T-helper 2 cell (primary cell): ENCODE measurements at places on chromosomes 5 and 9.

- no peak for DNase-seq
Observed at GRCh38 chr5:59840200-59840601, 53.3 kb downstream of the PDE4D start.

GRCh38 chr5:59185757-59186385 lies 603.0 kb downstream of the RAB3C start:
- no peak for DNase-seq

- DNase-seq: no peak
Observed at GRCh38 chr9:34271265-34272006, 57.6 kb downstream of the KIF24 start.

- no peak for DNase-seq
Observed at GRCh38 chr5:4215143-4215542, 619.5 kb downstream of the IRX1 start.

- no peak for DNase-seq
Observed at GRCh38 chr9:91914404-91914803, 35.6 kb downstream of the ROR2 start.

DNA sequence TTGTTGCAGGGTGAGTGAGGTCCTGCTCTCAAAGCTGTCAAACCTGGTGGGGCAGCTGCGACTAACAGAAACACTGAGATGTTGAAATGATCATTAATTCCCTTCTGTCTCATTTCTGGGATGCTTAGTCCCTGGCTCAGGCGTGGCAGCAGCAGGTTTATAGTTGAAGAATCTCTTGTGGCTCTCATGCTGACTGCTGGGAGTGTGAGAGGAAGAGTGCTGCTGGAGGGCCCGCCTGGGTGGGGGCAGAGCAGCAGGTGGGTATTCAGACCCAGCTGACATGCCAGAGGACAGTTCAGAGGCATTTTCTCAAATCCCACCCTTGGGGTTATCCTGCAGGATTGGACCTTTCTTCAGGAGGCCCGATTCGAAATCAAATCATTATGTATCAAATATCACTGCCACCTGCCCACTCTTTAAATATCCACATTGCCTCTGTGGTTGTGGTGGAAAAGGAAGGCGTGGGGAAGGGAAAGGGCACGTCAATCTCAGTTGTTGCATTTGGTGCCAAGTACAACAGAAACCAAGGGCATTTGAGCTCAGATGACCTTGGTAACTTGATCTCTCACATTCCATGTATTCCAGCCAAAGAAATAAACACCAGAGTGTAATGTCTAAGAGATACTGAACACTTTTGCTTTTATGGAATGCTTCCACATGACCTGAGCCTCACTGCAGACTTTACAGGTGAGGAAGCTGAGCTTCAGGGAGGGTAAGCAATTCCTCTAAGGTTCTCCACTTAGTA lies 224.3 kb downstream of the AOPEP start:
- no peak for DNase-seq

DNA sequence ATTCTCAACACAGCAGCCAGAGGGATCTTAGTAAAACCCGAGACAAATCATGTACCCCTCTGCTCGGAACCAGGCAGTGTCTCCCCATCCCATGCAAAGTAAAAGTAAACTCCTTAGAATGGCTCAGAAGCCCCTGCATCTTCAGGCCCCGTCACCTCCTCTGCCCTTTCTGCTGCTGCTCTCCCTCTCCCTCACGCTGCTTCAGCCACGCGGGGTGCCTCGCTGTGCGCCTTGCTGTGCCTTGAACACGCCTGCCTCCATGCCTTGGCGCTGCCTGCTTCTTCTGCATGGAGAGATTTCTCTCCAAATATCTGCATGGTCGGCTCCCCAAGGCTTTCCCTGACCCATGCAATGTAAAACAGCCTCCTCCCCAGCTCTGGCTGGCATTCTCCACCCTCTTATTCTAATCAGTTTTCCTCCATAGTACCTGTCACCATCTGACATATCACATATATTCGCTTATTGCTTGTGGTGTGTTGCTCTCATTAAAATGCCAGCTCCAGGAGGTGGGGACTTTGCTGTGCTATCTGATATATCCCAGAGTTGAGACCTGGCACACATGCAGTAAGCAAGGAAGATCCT lies 8.0 kb downstream of the GPRIN1 start:
- DNase-seq: no peak

GRCh38 chr5:23223846-23224245 lies 283.6 kb upstream of the PRDM9 start:
- DNase-seq: no peak

- DNase-seq: no peak
Observed at GRCh38 chr5:96344678-96345577, 88.1 kb downstream of the PCSK1 start.

DNA sequence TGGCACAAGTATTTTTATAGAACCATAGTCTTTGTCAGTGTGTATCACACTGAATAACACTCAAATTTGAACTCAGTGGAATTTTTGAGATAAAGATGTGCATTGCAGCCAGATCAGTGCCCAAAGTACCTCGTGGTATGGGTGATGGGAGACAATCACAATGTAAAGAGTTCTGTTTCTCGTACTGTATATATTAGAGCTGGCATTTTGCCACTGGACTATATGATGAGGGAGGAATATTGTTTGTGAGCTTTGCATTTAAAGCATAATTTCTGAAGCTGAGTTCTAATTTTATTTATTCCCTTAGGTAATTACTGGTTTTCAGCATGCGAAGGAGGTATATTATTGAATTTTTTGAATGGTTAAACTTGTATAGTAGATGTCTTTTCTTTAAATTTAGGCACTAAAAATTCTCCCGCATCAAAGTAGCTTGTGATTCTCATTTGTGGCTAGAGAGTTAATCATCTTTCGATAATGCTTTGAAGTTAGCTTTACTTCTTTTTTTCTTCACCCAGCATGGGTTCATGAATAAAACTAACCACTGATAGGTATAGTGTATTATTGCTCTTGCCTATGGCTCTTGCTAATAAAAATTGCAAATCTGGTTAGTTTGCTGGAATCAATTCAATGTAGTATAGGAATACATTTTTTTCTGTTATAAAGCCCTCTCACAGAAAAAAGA lies 43.1 kb downstream of the PAM start:
- no peak for DNase-seq

GRCh38 chr5:142421228-142421617 lies 96.4 kb upstream of the SPRY4 start:
- DNase-seq: no peak

- DNase-seq: no peak
Observed at GRCh38 chr9:100492952-100493351, 20.0 kb downstream of the TMEFF1 start.

GRCh38 chr5:135977375-135977928 lies 22.7 kb upstream of the LECT2 start:
- DNase-seq: peak; percentile 52

DNA sequence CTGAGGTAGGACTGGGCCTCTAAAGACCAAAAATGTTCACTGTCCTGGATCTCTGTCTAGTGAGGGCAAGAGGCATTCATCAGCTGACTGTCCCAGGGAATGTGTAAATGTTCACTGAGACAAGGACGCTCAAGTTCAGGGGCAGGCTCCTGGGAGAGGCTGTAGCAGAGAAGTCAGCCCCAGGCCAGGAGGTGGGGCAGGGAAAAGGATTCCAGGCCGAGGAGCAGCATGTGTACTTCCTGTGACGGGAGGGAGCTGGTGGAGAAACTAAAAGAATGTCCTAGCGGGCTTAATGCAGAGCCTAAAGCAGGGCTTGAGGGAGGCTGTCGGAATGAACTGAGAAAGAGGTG lies 205.8 kb downstream of the GABBR2 start:
- DNase-seq: no peak

DNA sequence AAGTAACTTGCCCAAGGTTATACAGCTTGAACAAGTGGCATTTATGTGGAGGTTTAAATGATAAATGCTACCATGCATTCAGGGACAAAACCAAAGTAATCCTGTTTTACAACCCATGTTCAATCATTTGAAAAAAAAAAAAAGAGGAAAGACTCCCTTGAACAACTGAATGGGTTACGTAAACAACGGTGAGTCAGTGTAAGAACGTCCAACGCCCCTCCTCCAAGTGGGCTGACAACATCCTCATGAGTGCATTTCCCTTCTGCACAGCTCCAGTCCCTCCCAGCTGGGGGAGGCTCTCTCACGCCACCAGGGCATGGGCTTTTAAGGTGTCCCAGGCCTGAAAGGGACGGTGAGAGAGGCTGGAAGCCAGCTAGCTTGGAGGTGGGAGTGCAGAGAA lies 90.0 kb downstream of the PRRT1B start:
- DNase-seq: peak; percentile 26

- DNase-seq: no peak
Observed at GRCh38 chr9:108270561-108270960, 585.2 kb downstream of the ACTL7B start.

- no peak for DNase-seq
Observed at GRCh38 chr9:27473111-27473529, 51.0 kb upstream of the IFNK start.

- DNase-seq: no peak
Observed at GRCh38 chr5:61245486-61245885, 83.2 kb upstream of the SMIM15 start.

DNA sequence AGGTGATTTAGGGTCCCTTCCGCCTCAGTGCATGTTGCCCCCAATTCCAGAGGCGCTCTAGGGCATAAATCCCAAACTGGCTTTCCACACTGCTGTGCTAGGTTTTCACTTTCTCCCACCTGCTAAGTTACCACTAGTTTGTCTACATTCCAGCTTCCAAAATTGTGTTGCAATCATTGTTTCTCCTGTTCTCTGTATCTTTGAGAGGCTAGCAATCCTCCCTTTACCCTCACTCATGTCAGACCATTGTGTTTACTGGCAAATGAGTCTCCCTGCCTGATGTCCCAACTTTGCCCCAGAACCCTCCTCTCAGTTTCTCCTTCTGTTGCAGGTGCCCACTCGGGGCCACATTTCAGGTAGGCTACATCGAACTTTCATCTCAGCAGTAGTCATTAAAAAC lies 221.3 kb downstream of the PDZD2 start:
- no peak for DNase-seq

DNA sequence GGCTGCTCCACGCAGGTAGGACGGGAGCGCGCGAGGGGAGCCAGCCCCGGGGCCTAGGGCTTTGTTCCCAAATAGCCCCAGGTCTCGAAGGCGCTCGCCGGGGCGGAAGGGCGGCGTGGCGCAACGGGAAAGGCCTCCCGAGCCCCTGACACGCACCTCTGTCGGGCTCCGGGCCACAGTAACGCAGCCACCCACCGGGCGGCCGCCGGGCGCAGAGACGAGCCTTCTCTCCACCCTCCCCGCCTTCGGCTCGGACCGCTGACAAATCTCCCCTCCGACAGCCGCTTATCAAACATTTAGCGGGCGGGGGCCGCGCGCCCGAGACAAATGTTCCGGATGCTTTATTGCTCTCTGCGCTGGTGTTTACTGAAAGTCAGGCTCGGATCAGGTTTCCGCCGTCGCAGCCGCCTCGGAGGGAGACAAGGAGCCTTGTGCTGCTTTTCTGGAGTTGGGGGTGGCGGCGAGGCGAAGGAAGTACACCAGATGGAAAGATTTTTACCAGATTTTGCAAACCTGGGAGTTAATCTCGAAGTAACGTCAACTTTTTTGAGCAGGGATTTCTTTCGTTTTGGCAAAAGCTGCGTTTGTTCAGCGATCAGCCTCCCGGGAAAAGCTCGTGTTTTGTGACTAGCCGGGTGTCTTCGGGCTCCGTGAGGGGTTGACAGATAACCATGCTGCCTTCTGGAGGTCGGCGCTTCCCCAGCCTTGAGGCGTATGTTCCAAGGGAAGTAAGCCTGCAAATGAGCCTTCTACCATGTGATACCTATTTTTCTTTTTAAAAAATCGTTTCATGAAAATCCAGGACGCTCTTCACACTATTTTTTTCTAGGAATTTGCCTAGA lies 950 bp downstream of the RGMB start:
- DNase-seq: no peak

- no peak for DNase-seq
Observed at GRCh38 chr9:107269681-107270080, 13.4 kb upstream of the RAD23B start.

GRCh38 chr5:81856948-81857928 lies 106.3 kb upstream of the SSBP2 start:
- no peak for DNase-seq

DNA sequence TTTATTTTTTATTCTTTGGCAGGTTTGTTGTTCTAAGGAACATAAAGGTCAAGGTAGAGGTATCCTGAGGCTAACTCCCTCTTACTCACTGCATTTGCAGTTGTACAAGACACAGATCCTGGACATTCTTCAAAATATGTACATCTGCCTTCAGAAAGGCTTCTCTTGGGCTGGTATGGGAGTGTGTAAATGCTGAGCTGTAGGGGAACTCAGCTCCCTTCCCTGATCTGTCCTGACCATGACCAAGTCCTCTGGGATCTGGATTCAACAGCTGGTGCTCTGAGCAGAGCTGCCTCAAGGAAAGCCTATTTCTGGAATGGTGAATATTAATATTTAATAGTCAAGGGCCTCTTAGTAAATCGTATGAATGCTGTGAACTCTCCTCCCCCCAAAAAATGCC lies 117.4 kb downstream of the PRKACG start:
- no peak for DNase-seq

DNA sequence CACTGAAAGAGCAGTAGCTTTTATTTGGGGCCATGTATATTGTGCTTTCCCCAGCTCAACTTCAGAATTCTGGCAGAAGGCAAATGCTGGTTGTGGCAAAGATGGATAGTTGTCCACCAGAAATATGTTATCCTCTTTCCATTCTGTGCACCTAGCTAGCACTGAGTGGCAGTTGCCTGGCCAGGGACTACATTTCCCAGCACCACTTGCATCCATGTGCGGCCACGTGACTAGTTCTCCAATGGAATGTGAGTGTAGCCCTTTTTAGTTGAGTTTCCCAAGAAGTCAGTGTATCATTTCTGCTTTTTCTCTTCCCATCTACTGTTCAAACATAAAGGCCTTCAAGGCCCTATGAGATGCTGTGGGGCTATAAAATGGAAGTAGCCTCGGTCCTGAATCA lies 354.0 kb upstream of the CLINT1 start:
- no peak for DNase-seq

GRCh38 chr5:142280066-142281007 lies 44.5 kb downstream of the SPRY4 start:
- no peak for DNase-seq

DNA sequence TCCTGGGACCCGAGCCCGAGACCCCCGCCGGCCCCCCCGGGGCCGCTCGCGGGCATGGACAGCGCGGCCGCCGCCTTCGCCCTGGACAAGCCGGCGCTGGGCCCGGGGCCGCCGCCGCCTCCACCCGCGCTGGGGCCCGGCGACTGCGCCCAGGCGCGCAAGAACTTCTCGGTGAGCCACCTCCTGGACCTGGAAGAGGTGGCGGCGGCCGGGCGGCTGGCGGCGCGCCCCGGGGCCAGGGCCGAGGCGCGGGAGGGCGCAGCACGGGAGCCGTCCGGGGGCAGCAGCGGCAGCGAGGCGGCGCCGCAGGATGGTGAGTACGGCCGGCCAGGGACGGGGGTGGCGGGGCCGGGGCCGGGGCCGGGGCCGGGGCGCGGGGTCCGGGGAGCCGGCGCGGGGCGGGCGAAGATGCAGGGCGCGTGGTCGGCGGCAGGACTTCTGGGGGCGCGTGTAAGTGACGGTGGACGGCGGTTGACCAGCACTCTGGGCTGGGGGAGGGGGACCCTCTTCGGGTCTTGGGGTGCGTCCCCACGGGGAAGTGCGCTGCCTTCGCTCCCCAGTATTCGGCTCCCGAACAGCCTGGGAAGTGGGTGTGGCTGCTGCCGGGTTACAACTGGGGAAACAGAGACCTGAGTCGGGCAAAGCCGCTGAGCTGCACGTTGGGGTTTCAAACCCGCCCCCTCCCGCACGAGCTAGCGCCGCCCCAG lies 520 bp downstream of the PRRX2 start:
- no peak for DNase-seq

GRCh38 chr5:7678030-7678429 lies 172.9 kb downstream of the CFAP90 start:
- no peak for DNase-seq
